ENCODE measurements at places on chromosomes 13 and 19.

DNA sequence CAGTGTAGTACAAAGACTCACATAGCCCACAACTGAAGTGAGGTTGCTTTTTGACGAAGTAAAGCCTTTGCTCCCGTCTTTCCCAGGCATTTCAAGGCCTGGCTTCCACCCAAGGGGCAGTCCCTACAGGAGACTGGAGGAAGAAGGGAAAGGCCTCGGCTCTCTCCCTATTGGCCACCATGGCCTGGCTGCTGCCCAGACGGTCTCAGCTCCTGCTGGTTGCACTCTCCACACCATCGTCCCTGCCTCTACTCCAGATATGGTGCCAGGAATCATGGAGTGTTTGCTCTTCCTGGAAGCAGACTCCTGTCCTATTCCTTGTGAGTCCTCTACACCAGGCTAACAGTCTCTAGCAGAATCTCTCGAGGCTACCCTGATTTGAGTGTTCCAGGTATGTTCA is 124.1 kb upstream of the UQCRFS1 start:
- DNase-seq = no peak

GRCh38 chr13:51937320-51938290 is 73.6 kb downstream of the ATP7B start:
- no peak for DNase-seq

DNA sequence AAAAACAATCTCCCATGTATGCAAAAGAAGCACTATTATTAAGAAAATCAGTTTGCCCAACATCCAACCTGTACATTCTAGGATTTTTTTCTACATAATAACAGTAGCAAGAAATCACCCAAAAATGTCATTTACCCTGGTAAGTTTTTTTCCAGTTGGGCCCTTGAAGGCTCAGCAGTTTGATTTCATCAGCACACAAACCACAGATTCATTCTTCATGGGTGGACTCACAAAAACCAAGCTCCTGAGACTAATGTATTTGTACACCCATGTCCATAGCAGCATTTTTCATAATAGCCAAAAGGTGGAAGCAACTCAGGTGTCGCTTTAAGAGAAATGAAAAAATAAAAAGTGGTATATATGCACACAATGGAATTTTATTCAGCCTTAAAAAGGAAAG is 210.1 kb downstream of the TBC1D4 start:
- DNase-seq = no peak

DNA sequence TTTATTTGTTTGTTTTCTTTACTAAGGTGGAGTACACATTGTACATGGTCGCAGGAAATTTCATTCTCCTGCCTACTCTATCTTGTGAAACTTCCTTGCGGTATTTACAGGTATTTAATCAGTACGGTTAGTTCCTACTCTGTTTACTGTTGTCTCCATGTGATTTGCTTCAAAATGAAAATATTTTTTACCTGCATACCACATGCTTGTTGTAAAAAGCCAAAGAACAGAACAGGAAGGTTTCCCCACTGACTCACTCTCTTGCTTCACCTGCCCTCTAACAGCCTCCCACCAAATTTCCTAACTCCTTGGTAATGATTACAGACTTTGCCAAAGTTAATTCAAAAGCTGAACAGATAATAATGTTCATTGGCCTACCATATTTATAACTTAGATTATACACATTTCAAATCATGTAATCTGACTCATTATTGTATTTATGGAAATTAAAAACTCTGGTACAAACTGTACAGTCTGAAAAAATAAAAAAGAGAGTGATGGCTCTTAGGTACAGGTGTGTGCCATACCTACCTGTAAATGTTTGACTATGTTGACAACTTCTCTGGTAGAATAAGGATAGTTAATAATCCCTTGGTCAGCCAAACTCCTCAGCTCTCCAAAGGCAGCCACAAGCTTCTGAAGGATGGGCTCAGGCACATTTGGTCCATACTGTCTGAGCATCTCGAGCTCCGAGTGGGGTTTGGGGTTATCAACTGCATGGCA is 239.9 kb downstream of the VWA8 start:
- no peak for DNase-seq

DNA sequence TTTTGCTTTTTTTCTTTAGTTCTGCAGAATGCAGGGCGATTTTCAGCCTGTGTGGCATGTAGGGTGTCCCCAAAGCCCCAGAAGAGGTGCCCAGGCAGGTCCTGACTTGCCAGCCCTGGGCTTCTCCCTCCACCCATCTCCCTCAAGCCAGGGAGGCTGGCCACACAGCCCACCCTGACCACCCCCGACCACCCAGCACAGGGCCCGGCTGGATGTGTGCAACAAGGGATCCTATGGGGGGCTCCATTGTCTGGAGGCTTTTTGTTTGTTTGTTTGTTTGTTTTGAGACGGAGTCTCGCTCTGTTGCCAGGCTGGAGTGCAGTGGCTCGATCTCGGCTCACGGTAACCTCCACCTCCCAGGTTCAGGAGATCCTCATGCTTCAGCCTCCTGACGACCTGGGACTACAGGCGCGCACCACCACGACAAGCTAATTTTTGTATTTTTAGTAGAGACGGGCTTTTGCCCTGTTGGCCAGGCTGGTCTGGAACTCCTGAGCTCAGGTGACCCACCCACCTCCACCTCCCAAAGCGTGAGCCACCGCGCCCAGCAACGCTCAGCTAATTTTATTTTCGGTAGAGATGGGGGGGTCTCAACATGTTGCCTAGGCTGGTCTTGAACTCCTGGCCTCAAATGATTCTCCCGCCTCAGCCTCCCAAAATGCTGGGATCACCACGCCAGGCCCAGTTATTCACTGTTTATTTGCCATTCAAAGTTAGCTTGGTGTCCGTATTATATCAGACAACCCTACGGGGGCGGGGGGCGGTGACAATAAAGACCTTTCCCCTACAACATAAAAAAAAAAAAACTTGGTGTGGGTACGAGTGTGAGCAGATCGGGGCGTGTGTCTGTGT is 7.8 kb upstream of the MKNK2 start:
- DNase-seq = no peak

- no peak for DNase-seq
Measured at GRCh38 chr19:47427241-47428176, 8.2 kb upstream of the MEIS3 start.

GRCh38 chr19:14333101-14333871 is 48.0 kb upstream of the ADGRE5 start:
- no peak for DNase-seq

- no peak for DNase-seq
Measured at GRCh38 chr13:113469582-113469981, 16.3 kb upstream of the ADPRHL1 start.

DNA sequence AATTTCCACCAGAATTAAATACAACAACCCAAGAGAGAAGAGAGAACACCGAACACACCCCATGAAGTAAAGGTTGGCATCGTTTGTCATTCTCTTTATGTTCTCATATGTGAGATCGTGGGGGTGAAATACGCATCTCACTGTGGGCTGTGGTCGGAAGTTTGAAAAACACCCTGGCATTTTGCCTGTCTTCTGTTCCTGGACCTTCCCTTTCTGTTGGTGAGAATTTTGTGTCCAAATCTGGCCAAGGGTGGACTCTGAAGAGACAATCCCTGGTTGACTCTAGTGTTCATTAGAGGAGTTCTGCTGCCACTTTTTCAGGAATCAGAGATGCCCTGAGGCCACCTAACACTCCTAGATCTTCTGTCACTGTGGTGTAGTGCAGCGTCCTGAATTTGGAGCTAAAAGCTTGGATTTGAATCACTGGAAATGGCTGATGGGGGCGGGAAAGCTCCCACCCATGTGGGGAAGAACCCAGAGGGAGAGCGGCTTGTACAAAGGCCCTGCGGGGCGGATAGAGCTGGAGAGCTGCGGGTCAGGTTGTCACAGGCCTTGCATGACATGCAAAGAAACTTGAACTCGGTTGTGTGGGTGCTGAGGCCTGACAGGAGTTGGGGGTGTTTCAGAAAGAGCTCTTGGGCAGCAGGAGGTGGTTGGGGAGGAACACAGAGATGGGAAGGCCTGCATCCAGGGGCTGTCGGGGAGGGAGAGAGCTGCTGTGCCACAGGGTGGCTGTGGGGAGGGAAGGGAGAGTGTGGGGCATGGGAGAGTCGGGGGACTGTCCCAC is 11.1 kb upstream of the SPATA13 start:
- DNase-seq = no peak

GRCh38 chr13:40390401-40390916 is 276.0 kb downstream of the FOXO1 start:
- DNase-seq = no peak

GRCh38 chr19:50230379-50231351 is 27.2 kb downstream of the MYH14 start:
- no peak for DNase-seq

- DNase-seq = no peak
Measured at GRCh38 chr19:42375415-42376176, 14.5 kb downstream of the CNFN start.

DNA sequence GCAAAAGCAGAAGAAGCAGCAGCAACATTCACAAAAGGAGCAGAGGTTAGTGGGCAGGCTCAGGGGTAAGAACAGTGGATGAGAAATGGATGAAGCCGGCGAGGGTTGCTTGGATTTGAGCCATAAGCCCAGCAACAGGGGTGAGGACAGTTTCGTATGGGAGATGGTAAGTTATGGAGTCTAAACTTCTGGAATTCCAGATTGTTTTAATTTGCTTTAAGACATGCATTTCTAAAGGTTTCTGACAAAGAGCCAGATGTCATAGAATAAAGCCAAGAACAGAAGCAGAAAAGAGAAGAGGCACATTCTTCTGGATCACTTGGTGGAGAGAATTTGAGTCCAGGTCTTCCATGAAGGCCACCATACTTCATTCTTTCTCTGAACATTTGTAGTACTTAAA is 76.6 kb downstream of the TNFSF11 start:
- no peak for DNase-seq

DNA sequence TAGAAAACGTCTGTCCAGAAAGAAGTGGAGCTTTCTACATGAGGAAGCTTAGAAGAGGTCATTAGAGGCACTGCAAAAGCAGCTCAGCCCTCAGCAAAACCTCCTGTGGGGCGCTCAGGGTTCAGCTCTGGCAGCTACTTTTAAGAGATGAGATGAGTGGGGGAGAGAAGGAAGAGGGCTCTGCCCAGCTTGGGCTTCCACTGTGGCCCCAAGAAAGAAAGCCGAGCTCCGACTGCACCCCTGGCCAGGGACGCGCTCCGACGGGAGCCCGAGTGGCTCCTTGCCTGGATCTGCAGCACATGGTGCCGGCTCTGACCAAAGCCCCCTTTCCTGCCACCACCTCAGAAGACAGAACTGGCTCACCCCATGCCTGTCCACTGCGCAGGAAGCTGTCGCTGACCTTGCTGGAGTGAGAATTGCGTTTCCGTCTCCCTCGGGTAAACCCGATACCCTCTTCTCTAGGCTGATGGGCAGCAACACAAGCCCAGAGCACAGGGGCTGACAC is 36.4 kb downstream of the NAXD start:
- DNase-seq = no peak

- DNase-seq = no peak
Measured at GRCh38 chr19:46447824-46448223, 19.1 kb upstream of the PNMA8C start.

DNA sequence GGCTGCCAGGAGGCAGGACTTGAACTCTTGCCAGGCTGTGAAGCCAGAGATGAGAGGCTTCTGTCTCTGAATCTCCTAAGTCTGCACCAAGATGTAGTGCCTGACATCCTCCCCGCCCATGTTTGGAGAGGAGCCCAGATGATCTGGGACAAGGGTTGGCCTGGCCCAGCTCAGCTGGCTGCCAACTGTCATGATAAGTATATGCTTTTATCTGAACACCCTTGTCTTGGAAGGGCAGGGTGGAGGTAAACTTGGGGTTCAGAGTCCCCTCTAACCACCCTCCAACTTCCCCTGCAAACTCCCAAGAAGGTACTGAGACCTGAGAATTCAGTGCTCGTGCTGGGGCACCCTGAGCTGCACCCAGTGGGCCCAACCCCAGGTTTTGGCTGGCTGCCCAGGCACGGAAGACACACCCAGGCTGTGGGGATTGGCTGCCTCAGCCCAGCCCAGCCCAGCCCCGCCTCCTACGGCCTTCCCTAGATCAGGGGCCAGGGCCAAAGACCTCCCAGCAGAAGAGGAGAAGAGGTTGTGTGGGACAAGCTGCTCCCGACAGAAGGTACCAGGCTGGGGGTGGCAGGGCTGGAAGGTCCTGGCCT is at the start of gene CYP4F12:
Gene CYP4F12 (plus strand): TSS at position 508 of the 596 bp plus-strand sequence. CDS start 443 bp downstream, outside the sequence.
- DNase-seq = no peak

DNA sequence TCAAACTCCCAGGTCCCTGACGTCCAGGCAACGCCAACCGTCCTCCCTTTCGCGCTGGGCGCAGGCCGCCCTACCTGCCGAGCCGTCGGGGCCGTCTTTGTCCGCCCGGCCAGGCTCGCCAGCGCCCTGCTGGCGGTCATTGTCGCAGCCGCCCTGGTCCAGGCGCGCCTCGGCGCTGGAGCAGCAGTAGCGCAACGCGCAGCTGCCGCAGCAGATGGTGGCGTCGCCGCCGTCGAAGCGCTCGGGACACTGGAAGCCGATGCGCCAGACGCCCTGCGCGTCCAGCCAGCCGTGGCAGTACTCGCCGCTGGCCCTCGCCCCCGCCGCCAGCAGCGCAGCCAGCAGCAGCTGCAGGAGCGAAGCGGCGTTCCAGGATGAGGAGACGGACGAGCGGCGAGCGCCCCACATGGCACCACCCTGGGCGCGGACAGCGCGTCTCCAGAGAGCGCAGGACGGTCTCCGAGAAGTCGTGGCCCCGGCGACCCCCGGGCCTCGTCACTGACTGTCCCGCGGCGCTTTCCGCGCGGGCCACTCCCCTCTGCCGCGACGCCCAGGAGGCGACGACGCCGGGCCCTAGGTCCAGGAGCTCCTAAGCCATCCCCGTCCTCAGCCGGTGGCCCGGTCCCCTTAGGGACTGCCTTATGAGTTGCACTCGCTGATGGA is 1.1 kb downstream of the SHISA2 start:
- DNase-seq = no peak

DNA sequence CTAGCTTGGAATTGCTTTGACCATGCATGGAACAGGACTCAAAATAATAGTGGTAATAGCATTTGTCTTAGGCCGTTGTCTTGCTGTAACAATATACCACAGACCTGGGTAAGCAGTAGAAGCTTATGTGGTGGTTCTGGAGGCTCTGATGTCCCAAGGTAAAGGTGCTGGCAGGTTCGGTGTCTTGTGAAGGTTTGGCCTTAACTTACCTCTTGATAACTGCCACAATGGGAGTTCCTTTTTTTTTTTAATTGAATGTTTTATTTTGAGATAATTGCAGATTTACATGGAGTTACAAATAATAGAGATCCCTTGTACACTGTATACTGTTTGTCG is 5.8 kb downstream of the RPL21 start:
- no peak for DNase-seq

GRCh38 chr19:56125806-56126590 is 4.9 kb upstream of the ZNF787 start:
- no peak for DNase-seq

DNA sequence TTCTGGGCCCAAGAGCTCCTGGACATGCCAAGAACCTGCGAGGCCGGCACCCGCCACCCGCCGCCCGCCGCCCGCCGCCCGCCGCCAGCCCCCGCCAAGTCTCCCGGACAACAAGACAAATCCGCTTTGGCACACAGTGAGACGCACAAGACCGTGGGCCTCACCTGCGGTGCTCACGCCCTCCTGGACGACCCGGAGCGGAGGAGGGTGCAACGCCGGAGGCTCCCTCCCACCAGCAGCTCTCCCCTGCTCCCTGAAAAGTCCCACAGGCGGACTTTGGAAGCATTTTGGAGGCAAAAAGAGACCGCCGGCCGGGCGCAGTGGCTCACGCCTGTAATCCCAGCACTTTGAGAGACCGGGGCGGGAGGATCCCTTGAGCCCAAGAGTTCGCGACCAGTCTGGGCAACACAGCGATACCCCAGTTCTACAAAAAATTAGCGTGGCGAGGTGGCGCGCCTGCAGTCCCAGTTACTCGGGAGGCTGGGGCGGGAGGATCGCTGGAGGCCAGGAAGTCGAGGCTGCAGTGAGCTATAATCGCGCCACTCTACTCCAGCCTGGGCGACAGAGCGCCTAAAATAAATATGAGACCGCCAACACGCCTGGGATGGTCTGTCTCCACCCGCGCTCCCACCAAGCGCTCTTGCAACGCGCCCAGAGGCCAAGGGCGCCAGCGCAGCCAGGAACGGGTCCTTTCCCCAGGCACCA is 783 bp downstream of the RHPN2 start:
- no peak for DNase-seq

Measured in activated CD8-positive, alpha-beta memory T cell treated with anti-CD3 and anti-CD28 coated beads for 1 hour (primary cell).